ENCODE measurements at places on chromosomes 3 and 15. TPM values are rescaled to one million over a fixed set of nuclear protein-coding genes. Genes with fewer than 3 reads are reported as not detected.

DNA sequence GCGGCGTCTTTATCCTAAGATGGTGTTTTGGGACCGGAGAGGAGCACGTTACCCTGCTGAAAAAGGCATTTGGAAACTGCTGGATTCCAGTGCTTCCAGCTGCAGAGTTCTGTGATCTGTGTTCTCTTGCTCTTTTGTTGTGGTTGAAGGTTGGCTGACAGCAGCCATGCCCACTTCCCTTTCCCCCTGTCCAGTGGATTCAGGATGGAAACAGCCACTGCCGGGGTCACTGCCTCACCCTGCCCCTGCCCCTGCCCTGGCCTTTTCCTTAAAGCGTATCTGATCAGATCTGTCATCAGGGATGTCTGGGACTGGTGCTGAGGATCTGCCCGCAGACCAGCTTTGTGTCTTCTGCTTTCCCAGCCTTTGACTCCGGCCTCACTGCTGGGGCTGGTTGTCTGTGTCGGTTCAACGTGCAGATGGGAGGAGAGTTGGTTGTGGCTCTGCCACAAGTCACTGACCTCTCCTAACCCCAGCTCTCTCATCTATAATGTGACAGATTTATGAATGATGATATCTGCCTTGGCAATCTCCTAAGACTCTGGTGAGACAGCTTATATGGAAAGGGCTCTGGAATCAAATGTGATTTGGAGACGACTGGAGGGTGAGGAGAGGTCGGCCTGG lies 219.4 kb upstream of the BHLHE40 start:
- no peak for DNase-seq

- peak; percentile 13 for DNase-seq
Measured at GRCh38 chr3:128296469-128297251, 143.4 kb downstream of the EEFSEC start.

GRCh38 chr3:119529883-119530282 lies 29.5 kb downstream of the CD80 start:
- DNase-seq, result no peak

DNA sequence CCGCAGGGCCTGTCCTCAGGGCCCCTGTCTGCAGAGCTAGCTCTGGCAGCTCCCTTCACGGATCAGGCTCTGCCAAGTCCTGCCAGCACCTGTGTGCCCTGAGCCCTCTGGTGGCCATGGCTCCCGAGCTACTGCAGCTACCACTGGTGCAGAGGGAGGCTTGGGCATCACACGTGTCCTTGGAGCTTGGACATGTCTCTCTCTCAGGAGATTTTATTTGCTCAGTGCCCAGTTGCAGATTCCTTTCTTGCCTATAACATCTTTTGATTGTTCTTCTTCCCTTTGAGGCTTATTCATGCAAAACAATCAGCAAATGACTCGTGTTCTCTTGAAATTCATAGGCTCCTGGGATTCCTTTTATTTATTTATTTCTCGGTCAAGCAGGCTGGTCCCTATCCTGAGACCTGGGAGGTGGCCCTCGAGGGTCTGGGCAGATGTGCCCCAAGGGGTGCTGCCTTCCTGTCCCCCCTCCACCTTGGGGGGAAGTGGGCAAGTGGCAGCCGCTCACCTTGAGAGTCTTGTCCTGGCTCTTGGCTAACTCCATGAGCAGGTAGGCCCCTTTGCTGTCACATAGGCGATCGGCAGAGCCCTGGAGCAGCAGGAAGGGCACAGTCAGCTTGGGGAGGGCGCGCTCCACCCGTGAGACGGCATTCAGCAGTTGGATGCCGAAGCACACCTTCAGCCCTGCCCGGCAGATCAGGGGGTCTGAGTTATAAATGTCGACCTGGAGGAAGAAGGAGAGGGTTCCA lies 21.9 kb downstream of the ABTB1 start:
- DNase-seq, result no peak

DNA sequence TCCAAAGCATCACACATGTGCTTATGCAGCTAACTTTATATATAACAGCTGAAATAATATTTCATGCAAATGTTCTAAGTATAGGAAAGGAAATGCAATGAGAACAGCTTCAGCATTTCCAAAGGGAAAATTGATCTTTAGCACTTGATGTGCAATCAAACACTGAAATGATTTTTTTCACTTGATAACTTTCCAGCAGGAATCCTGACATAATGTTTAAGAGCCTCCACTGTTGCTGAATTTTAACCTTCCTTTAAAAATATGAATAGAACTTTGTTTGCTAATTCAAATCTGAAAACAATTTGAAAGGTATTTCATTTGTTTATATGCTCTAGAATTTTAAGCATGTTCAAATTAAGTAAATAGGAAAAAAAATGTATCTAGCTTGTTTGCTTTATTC lies 96.9 kb upstream of the STRIT1 start:
- DNase-seq, result no peak

DNA sequence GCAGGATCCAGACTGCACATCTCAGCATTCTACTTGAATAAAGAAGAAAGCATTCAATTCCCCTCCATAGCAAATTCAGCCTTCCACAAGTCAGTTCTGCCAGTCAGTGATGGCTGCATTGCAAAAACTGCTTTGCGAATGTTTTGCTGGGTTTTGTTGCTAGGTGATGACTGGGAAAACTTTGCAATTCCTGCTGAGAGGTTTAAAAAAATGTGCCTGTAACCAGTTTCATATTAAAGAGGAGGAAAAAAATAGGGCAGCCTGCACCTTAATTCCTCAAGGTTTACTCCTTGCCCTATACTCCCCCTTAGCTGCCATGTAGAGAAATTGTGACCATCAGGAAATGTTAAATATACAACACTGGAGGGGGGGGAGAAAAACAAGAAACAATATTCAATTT lies 225.6 kb upstream of the ATP11B start:
- DNase-seq, result no peak

DNA sequence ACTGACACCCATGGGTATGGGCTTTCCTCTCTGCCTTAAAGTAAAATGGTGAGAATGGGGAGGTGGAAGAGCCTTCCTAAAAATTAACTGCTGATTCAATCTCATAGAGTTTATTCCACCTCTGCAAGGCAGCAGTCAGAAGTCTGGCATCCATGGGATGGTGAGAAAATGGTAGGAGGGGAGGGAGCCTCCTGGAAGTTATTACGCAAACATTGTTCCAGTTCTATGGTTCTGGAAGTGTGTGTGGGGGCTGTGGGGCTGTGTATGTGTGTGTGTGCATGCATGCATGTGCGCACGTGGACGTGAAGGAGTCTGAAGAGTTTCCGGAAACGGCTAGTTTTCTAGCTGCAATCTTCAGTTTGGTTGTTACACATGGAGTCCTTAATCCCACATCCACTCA lies 177.6 kb downstream of the KCNAB1 start:
- DNase-seq, result no peak

DNA sequence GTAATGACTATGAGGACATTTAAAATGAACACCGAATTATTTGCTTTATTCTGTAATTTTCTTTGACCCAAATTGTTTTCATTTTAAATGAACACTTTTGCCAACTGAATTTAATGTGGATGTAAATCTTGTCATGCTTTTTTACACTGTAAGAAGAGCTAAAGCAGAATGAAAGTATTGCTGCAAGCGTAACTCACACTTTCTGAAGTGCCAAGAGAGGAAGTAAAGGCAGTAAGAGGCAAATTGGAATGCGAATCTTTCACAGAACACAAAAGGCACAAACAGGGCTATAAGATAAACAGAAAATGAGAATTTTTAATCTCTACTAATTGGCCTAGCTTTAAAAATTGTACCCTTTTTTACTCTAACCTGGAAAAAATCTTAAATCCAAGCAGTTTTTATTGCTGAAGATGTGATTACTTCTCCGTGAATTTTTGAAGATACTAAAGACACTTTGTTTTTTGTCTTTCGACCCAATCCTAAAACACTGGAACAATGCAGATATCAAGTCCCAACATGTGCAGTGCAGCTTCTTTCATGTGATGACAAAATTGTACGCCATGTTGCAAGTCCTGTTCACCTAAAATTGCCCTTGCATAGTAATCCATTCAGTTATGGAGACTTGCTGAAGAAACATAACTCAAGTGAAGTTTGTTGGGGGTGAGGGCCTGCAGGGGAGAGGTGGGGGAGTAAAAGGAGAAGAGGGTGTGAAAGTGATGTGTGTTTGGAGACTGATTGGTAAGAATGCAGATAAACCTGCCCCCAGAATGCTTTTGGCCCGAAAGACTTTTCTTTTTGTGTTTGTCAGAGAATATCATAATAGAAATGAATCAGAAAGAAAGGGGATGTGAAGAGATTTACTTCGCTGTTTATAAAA lies 1.4 kb downstream of the ARID3B start:
- no peak for DNase-seq

GRCh38 chr3:194009019-194009418 lies 126.9 kb upstream of the HES1 start:
- DNase-seq, result no peak

GRCh38 chr15:67199881-67200763 lies 54.3 kb downstream of the AAGAB start:
- DNase-seq, result no peak

- DNase-seq, result peak; percentile 45
Measured at GRCh38 chr15:70762469-70763119, 764 bp downstream of the UACA start.

DNA sequence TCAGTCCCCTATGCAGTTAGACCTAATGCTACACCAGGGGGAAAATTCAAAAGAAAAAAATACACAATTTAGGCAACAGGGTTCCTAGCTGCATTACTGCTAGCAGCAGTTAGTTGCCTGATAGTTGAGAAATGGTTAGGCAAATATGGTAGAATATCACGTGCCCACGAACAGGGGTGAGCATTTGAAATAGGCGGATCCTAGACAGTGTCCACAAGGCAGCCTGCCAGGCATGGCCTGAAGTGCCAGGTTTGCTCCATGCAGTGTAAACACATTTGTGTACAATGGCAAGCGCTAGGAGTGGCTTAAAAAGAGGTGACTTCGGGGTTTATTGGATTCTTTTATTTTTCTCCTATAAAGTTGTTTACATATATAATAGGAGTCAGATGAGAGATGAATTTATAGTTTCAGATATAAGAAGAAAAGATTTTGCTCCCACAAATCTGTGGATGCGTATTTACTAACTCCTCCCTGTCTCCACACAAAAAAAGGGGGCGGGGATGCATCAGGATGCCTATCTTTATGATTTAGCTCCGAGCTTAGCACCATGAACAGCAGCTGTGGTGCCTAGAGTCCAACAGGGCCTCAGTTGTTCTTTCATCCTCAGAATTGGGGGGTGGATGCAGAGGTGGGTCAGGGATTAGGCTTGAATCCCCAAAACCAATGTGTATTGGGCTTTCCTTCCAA lies 3.9 kb upstream of the TGM4 start:
- DNase-seq, result peak; percentile 68

- DNase-seq, result no peak
Measured at GRCh38 chr3:112372396-112372795, 39.4 kb downstream of the CD200 start.

DNA sequence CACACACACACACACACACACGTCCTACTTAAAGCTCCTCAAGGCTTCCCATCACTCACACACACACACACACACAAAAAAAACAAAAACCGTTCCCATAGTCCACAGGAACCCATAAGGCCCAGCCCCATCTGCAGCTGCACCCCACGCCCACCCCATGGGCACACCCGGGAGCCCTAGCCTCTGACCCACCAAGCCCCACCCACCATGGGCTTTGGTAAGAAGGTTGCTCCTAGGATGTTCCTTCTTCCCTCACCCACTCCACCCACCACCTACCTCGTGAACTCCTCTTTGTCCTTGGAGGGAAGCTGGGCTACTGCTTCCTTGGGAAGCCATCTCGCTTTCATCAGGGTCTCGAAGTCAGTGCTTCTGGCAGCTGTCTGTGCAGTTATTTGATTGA lies 115.1 kb downstream of the TPRA1 start:
- DNase-seq, result no peak

DNA sequence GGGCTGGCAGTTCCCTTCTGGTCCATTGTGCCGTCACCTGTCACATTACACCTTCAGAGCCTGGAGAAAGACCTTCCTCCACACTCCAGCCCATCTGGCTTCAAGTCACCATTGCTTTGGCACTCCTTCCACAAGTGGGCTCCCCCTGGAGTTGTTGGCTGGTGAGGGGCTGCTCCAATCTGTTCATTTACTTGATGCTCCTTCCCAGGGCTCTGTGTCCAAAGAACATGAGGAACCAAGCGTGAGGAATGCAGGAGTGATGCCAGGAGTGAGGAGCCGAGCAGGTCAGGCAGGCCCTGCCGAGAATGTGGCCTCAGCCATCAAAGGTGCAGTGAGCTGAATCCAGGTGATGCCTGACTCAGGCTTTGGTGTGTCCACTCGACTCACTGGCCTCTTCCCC lies 57.2 kb downstream of the OXNAD1 start:
- no peak for DNase-seq

- DNase-seq, result no peak
Measured at GRCh38 chr3:184366619-184367289, 5.2 kb downstream of the POLR2H start.

- no peak for DNase-seq
Measured at GRCh38 chr3:66489581-66489980, 11.2 kb downstream of the LRIG1 start.

DNA sequence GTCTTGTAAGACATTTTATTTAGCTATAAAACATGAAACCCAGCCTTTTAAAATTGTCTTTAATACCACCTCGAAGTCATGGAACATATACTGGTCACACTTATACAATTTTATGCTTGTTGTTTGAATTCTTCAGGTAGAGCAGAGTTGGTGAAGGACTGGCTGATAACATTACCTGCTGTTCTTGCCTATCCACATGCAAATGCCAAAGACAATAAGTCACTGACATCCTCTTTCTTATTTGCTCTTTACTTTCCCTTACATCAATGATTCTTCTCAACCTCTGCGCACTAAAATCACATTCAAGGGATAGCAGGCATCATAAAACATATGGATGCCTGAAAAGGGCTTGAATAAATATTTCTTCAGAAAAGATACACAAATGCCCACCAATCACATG lies 392.5 kb upstream of the ATP11B start:
- DNase-seq, result no peak

DNA sequence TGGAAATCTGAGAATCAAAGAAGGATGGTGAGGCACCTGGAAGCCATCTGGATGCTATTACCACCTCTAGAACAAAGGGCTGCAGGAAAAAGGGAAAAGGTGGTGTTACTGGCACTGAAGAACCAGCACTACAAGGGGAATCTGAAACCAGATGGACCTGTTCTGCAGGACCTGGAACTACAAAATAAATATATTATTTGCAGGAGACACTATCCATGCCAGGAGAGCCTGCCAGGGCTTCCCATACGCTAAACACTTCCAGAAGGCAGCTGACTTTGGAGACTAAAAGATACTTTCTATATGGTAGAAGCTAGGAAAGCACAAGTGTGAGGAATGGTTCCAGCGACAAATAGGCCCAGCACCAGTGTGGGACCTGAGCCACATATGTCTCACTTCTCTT lies 83.4 kb upstream of the POU1F1 start:
- DNase-seq, result peak; percentile 60

DNA sequence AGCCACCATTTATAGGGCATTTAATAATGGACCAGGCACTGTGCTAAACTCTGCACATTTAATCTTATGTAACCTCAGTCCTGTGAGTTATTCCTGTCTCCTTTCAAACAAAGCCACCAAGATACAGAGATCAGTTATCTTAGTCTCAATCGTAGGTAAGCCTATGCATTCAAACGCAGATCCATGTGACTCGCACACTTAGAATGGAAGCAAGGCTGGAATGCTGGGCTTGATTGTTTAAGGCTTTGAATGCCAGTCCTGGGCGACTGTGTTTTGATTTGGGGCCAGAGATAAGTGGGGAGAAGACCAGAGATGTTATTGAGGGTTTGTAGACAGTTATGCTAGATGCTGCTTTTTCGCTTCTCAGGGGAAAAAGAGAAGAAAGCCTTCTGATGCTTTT lies 22.2 kb downstream of the MED12L start:
- DNase-seq, result no peak

The CHRM5 gene
- total RNA-seq, result not detected

The SNX22 gene
- 0.98 TPM for total RNA-seq

The COLQ gene
- 1.9 TPM for total RNA-seq

The SLC28A2 gene
- not detected for total RNA-seq

The PFN2 gene
- total RNA-seq, result 48.2 TPM

The SLITRK3 gene
- total RNA-seq, result 0.59 TPM

The THPO gene
- total RNA-seq, result 0.73 TPM
